NCI-H2081 treated with DMSO at 0.1 percent for 48 hours (cell line): ENCODE measurements at places on chromosomes 16 and 17.

- DNase-seq, result no peak
Measured at GRCh38 chr16:81834868-81835267, 55.8 kb downstream of the PLCG2 start.

DNA sequence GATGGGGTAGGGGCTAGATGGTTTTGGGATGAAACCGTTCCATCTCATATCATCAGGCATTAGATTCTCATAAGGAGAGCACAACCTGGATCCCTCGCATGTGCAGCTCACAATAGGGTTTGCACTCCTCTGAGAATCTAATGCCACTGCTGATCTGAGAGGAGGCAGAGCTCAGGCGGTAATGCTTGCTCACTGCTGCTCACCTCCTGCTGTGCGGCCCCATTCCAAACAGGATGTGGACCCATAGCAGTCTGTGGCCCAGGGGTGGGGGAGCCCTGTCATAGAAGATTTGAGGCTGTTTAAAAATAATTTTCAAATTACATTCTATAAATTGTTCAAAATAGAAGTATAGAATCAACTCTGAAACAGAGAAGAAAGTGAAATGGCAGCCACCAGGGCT lies 50.8 kb downstream of the PHKB start:
- DNase-seq, result no peak

DNA sequence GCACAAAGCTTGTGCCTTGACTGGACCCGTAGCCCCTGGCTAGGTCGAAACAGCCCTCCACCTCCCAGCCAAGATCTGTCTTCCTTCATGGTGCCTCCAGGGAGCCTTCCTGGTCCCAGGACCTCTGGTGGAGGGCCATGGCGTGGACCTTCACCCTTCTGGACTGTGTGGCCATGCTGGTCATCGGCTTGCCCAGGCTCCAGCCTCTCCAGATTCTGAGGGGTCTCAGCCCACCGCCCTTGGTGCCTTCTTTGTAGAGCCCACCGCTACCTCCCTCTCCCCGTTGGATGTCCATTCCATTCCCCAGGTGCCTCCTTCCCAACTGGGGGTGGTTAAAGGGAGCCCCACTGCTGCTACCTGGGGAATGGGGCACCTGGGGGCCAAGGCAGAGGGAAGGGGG lies 3.5 kb downstream of the CTRL start:
- no peak for DNase-seq

DNA sequence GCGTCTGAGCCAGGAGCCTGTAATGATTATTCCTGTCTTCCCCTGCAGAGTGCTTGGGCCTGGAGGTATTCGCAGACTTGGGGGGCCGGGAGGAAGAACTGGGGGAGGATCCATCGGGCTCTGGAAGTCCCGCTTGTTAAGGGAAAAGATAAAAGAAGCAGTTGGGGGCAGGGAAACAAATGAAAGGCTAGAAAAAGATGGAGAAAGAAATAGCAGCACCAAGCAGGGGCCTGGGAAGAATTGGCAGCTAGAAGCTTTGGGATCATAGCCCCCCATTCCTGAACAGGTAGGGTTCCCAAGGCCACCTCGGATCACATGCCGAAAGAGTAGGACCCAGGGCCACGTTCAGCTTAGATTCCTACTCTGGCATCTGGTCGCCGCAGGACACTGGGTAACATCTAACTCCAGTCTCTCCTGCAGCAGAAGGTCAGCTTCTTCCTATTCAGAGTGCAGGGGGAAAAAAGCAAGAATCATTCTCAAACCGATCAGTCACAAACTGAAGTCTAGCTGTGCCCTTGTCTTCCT lies 23.6 kb downstream of the ADAM11 start:
- DNase-seq, result no peak

GRCh38 chr17:72176951-72177660 lies 56.3 kb downstream of the SOX9 start:
- DNase-seq, result no peak

DNA sequence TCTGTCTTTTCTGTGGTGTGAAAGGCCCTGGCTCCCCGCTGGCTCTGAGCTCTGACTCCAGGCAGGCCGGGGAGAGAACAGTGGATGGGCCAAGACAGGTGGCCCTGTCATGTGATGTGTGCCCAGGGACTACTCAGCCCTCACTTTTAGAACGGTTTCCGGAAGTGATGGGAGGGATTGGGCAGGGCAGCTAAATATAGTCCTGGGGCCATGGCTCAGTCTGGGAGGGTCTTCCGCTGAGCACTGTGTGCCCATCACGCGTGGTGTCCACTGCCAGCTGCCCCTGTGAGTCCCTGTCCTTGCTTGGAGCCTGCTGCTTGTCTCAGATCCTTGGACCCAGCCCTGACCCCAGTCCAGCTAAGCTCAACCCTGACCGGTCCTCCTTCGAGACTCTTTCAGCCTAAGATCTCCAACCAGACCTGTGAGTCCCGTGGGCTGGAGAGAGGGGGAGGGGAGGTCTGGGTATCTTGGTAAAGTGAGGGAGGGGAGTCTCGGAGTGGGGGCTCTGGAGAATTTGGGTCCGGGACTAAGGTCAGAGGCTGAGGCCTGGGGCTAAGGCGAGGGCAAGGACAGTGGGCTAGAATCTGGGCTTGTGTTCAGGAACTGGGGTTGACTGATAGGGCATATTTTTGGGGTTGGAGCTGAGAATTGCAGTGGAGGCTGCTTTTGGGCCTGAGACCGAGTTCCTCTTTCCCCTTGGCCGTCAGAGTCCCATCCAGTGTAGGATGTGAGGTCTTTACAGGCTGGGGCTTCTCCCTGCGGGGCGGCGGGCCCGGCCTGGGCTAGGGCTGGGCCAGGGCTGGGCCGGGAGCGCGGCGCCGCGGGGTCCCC lies at the start of gene TRIM72:
Gene TRIM72, plus strand, starts transcription at position 243 of the 831 bp plus-strand sequence. CDS start 620 bp downstream, outside the sequence.
- no peak for DNase-seq

DNA sequence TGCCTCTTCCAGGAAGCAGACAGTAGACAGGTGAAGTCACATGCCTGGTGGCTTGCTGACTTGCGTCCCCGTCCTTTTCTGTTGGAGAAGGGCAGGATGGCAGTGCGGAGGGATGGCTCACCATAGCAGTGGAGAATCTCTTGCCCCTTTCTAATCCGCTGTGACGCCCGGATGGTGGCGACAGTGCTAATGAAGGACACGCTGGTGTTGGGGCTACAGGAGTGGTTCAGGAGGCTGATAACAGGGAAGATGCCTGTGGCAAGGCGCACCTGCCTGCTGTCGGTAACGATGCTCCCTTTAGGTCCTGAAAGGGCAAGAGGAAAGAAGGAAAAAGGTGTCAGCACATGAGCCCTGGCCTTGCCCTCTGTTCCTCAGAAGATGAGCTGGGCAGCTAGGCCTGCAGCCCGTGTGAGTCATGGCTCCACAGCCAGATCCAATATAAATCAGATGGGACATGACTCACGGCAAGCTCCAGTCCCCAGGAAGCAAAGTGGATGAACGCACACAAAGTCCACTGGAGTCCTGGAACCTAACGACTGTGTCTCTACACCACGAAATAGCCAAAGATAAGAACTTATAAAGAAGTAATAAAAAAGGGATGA lies 25.5 kb downstream of the SERPINF1 start:
- DNase-seq, result no peak

DNA sequence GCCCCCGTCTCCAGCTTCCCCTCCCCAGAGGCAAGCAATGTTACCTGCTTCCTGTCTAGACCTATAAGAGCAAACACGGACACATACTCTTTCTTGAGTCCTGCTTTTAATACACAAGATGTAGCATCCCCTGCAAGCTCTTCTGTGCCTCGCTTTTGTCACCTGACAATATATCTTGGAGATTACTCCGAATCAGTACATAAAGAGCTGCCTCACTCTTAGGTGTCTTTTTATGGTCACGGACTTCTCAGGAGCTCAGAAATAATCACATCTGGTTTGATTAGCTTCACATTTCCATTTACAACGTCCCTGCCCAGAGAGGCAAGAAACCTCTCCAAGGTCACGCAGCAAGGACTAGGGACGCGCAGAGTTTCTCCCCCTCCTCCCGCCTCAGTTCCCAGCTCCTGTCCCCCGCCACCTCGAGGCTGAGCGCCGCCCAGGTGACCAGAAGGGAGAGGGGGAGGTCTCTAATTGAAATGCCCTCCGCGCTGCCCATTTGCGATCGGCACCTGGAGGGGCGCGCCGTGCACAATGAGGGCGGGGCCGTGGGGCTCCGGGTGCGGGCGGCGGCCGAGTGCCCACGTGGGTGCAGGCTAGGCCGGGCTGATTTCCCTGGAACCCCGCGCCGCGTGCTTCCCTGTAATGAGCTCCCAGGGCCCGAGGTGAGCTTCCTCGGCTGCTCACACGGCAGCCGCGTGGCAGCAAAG lies 13.8 kb upstream of the SEZ6 start:
- DNase-seq, result no peak

- DNase-seq, result no peak
Measured at GRCh38 chr16:84851192-84852127, 31.7 kb downstream of the CRISPLD2 start.

DNA sequence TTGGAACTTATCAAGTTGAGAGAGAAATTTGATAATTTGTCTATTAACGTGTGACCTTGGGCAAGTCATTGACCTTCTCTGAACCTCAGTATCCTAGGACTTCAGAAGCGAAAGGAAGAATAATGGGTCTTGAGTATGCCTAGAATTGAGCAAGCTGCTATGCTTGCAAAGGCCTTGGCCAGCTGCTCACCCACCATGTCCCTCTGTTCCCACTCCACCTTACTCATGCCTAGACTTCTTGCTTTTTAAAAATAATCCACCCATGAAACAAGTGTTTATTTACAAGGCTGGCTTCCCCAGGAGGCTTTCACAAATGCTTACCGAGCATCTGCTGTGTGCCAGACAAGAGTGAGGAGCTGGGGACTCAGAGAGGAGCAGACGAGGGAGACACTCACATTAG lies 590.6 kb downstream of the MAF start:
- DNase-seq, result no peak

- DNase-seq, result no peak
Measured at GRCh38 chr16:54185045-54185444, 101.5 kb downstream of the IRX3 start.

GRCh38 chr16:3654249-3654991 lies at the start of gene DNASE1:
DNASE1 (plus strand) TSS chr16:3654691; CDS start chr16:3655374, 683 bp downstream.
- no peak for DNase-seq

GRCh38 chr17:29331708-29332085 lies 37.7 kb upstream of the NUFIP2 start:
- DNase-seq, result no peak

DNA sequence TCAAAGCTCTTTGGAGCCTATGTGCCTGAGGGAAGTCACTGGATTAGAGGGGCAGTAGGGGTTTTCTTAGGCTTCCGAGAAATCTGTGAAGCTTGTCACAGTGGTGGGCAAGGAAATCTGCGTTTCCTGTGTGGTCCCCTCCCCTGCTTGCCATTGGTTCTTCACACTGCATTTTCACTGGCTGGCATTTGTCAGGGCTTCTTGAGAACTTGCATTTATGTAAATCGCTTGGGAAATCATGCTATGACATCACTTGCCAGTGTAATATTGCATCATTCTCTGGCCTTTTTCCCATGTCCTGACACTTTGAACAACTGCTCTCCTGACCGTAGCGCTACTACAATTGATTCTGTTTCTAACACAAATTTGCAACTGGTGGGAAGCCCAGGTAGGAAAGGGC lies 1.8 kb downstream of the CACNG3 start:
- DNase-seq, result no peak

DNA sequence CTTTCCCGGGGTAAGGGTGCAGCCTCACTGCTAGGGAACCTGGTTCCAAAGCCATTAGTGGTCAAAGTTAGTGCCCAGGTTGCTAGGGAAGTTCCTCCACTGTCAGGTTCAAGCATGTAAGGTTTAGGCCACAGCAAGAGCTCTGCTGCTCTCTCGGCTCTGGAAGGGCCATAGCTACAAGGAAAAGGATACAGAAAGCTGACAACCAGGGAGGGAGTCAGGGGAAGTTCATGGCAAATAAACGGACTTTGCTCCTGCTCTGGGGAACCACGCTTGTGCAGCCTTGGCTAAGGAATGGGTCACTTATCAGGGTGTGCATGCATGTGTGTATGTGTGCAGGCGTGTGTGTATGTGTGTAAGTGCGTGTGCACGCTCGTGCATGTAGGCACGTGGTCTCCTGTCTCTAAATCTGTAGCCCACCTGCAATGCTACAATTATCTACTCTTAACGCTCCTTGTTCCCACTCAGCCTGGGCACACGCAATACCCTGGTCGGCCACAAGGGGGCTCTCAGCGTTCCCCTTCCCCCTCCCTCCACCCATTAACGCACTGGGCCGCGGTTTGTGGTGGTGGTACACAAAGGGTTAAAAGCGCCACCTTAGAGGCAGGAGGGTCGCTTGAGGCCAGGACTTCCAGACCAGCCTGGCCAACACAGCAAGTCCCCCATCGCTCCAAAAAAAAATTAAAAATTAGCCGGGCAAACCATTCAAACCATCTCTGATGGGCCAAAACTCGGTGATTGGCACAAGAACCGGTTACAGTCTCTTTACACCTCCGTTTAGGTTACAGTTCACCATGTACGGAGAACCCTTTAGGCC lies 48.4 kb upstream of the KDM8 start:
- no peak for DNase-seq
